ENCODE measurements at places on chromosomes 5 and 9.

GRCh38 chr9:1939926-1940368, 75.2 kb upstream of the SMARCA2 start:
- peak; percentile 52 for DNase-seq

DNA sequence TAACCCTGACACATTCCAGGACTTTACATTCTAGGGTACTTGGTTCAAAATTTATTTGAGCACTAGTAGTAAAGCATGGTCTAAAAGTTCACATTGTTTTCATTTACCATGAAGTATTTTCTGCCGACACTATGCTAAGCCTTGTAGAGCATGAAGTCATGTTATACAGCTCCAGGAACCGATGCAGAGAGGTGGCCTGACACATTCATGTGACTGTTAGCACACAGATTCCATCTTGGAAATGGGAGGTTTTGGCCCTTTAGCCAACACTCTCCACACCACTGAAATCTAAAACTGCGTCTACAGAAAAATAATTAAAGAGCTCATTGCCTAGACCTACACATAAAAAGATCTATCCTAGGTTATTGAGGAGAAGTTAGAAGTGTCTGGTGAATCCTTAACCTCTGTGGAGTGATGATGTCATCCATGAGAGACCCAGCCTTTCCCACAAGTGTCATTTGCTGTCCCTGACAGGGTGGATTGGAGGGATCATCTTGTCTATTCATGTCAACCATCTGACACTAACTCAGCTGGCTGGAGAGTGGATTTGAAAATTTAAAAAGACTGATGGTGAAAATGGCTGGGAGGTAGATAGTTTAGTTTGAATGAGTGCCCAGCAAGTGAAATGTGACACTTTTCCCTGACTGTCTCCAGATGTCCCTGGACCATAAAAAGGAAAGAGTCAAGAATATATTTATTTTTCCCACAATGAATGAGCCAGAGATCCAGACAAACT, 1.3 kb downstream of the RANBP3L start:
- DNase-seq = no peak

- no peak for DNase-seq
Observed at GRCh38 chr5:164893071-164893470, 1387.7 kb downstream of the MAT2B start.

- DNase-seq = no peak
Observed at GRCh38 chr9:130110166-130110565, 56.5 kb downstream of the GPR107 start.

GRCh38 chr5:112914584-112914983, 7.4 kb downstream of the REEP5 start:
- DNase-seq = no peak

DNA sequence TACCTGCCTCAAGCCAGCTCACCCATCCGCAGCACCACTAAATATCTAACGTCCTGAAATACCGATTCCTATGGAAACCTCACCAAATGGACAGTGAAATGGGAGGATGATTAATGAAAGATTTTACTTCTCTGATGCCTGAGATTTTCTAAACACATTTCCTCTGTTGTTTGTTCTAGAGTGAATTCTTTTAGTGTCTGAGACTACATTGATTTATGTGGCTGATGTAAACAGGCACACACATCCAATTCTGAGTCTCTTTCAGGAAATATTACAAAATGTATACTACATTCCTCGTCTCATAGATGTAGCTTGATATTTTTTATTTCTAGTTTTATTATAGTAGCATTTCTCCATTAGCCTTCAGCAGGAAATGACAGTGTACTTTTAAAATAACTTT, 20.5 kb upstream of the ADCY2 start:
- DNase-seq = no peak

DNA sequence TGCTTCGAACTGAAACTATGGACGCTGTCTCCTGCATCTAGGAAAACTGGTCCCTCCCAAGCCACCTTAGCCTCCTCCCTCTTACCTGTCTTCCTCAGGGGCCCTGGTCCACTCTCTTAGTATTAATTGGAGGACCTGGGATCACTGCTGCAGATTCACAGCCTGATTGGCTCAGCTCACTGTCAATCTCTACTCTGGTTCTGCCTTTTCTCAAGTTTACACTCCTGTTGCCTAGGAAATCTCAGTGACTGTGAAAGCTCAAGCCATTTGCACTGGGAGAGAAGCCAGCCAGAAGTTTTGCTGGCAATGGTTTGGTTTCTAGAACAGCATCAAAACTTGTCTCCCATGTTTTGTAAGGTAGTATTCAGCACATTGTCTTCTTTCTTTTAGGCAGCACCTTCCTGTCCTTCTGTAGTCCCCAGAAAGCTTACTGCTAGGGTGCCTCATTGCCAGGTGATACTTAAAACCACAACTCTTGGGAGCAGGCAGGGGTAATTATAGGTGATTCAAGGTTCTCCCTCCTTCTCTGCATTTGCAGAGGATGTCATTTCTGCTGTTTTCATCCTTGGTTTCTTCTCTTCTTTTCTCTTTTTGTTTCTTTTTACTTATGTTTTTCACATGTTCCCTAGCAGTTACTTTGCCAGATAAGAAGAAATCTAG, at the start of gene CAPSL:
Gene CAPSL (minus strand): TSS at position 55 of the 660 bp plus-strand sequence. CDS start 17,502 bp downstream, outside the sequence.
- DNase-seq = no peak

- no peak for DNase-seq
Observed at GRCh38 chr5:170633235-170634081, 129.6 kb downstream of the KCNIP1 start.

GRCh38 chr5:110878115-110878514, 139.3 kb downstream of the SLC25A46 start:
- no peak for DNase-seq

DNA sequence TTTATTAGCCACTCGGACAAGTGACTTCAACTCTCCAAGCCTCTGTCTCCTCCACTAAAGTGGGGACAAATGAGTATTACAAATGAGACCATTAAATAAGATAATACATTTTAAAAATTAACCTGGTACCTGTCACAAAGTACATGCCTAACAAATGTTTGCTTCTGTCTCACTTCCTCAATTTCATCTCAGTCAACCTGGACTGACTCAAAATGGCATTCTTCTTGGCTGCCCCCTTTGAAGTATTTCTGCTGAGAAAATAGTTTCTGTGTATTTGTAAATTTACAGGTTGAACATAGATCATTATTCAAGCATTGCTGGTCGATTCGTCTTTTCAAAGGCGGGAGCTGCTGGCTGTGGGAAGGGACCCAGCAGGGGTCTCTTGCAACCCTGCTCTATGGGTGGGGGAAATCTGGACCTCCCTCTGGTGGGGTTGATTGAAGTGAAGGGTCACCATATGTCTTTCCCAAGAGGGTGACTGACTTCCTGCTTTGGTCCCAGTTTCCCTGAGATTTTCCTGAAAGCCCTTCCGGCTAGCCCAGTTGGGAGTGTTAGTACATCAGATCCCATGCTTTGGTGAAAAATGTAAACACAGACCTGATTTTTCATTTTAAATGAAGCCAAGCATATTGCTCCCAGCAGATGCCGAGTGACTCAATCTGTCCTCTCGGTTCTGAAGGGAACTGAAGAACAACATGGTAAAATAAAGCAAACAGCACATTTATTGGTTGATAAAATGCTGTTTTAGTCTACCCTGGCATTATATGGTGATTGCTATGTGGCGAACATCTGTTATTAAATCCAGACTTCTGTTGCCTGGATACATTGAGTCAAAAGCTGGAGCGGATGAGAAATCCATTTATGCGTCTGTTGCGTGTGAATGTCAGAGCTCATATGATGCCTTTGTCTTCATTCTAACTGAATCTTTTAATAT, 73.0 kb downstream of the KCNIP1 start:
- DNase-seq = no peak

DNA sequence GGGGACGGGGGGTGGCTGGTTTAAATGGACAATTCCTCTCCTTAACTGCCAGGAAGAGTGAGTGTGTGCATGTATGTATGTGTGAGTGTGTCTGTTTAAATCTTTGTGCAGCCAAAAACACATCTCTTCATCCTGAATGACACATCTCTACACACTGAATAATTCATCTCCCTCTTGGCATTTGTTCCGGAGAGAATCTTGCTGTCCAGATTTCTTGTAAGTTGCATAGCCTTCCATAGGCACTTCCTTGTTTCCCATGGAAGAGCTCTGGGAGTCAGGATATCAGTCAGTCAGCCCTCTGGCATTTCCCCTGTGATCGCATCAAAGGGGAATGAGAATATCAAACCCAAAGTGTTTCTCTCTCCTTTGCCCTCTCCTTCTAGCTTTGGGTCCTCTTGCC, 74.7 kb downstream of the WWC1 start:
- DNase-seq = no peak

DNA sequence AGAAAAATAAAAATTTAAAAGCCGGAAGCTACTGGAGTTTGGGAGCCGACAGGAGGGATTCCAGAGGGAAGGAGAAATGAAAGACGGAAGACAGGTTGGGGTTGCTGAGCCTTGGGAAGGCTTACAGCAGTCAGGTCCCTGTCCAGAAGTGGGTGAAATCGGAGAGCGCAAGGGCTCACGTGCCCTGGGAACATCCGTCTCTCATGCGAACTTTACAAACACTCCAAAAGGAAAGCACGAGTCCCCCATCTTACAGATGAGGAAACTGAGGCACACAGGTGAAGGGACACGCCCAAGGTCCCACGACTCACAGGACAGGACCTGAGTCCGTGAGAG, 347 bp upstream of the OLFML2A start:
- DNase-seq = no peak

GRCh38 chr5:148989567-148989966, 73.3 kb downstream of the SH3TC2 start:
- DNase-seq = no peak

DNA sequence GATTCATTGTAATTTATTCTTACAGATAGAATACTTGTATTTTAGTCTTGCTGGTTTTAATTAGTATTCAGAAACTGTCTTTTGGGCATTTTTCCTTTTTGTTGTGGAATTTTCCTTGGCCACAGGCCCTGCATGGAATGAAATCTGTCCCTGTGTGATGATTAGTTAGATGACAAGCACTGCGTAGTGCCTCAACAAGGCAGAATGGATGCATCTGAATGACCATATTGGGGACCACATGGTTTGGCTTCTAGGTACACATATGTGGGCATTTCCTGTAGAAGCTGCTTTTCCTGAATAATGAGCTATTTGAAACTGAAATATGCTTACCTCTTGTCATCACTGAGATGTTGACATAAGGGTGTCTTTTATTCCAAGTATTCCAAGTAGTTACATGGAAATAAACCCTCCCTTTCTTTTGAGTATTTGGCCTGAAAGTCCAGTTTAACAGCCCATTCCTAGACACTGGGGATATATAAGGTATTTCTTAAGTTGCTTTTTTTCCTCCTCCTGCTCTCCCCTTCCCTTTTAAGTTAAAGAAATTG, 147.3 kb downstream of the YTHDC2 start:
- DNase-seq = no peak

DNA sequence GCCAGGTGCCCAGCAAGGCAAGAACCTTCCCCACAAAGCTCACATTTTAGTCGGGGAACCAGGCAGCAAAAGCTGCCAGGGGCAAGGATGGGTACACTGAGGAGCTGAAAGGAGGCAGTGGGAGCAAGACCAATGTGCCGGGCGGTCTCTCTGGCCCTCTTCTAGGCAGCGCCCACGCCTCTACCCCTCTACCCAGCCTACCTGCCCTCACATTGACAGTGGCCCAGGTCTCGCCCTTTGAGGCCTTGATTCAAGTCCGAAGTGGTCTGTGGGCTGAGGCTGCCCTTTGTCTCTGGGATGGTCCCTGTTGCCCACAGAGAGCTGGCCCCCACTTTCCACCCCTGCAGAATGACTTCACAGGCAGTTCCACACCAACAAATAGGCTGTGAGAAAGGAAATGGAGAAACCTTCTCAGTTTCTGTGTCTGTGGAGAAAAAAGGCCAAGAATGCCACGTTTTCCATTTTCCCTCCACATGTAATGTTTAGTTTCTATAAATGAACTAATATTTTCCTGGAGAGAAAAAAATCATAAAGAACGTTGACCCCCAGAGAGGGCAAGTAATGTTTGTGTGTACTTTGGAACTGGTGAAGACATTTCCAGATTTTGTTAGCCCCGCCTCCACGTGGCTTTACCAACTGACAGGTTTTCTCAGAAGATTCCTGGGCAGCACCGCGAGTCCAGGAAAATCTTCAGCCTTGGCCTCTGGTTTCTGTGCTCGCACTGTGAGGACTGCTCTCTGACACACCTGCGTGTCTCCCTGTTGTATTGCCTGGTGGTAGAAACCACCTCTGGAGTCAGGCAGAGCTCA, 57.4 kb upstream of the ANGPTL2 start:
- DNase-seq = no peak

DNA sequence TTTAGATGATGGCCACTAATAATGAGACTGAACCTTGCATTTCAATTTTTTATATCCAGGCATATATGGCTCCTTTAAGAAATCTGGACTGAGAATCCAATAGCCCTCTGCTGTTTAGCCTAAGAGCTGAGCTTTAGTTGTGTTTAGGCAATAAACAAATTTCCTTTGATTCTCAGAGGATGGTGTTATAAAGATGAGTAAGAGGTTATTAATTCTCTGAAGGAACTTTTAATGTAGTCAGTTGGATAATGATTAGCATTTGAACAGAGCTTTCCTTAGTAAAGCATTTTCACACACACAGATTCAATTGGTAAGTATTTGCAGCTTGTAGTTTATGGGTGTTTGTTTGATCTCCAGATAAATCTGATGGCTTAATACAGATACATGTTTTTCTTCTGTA, 149.6 kb downstream of the PRR16 start:
- DNase-seq = no peak

DNA sequence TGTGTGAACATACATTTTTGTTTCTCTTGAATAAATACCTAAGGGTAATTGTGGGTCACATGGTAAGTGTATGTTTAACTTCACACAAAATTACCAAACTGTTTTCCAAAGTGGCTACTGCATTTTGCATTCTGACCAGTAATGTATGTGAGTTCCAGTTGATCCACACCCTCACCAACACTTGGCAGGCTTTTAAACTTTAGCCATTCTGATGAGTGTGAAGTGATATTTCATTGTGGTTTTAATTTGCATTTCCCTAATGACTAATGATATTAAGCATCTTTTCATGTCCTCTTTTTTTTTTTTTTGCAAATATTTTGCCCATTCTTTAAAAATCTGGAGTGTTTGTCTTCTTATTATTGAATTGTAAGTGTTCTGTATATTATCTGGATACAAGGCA, 53.5 kb upstream of the MAST4 start:
- no peak for DNase-seq

DNA sequence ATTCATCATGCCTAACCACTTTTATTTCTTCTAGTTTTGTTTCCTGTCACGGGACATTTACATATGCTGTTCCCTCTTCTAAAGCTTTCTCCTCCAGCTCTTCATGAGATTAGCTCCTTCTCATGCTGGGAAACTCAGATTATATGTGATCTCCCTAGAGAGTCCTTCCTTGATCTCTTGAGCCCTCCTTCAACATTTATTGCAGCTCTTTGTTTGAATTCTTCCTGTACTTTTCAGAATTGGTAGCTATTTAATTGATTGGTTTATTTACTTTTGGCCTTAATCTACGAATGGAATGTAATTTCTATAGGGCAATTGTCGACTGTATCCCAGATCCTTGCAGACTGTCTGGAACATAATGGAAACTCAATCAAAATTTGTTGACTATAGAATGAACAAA, 9.7 kb upstream of the TRPM3 start:
- DNase-seq = no peak

GRCh38 chr5:158465086-158465972, 606.4 kb upstream of the CLINT1 start:
- no peak for DNase-seq

GRCh38 chr9:90105773-90106172, 501.0 kb downstream of the GADD45G start:
- no peak for DNase-seq

- no peak for DNase-seq
Observed at GRCh38 chr5:159262472-159262858, 625 bp upstream of the UBLCP1 start.
